ENCODE measurements at places on chromosomes 3 and 15.

- no peak for DNase-seq
Observed at GRCh38 chr3:132421832-132422231, 4.5 kb downstream of the DNAJC13 start.

GRCh38 chr15:71716990-71717389, 93.4 kb upstream of the NR2E3 start:
- no peak for DNase-seq

GRCh38 chr15:57832183-57832582, 125.7 kb downstream of the POLR2M start:
- no peak for DNase-seq

GRCh38 chr3:4350789-4351163, 47.6 kb downstream of the SETMAR start:
- no peak for DNase-seq

- peak; percentile 91 for DNase-seq
Observed at GRCh38 chr3:105527949-105528348, 161.2 kb downstream of the ALCAM start.

GRCh38 chr15:25943831-25944230, 80.7 kb upstream of the ATP10A start:
- DNase-seq = no peak

DNA sequence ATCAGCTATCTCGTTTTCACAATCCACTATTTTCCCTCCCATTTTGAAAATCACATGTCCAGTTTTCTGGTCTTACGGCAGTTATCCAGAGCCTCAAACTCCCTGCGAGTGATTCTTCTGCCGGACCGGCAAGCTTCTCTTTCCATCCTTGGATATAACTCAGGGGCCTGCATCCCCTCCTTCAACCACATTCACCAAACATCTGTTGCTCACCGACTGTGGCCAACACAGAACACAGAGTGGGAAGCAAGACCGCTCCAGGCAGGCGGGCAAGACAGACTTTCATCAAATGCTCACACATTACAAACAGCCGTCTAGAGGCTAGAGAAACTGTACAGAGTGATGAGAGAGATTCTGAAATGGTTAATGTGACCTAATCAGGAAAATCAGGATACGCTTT, 7.6 kb upstream of the SLC12A8 start:
- no peak for DNase-seq

DNA sequence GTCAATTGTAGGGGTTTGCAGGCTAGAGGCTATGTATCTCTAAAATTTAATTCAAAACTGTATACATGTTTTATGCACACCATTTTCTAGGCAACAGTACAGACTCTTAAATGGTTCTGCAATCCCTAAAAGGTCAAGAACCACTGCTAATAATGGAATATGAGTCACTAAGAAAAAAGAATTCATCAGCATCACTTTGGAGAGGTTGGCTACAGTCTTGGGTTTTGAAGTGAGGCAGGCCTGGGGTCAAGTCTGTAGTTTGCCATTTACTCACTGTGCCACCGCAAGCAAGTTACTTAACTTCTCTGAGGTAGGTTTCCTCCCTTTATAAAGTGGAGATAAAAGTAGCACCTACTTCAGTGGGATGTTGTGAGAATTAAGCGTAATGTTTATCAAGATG, 33.7 kb downstream of the THRB start:
- DNase-seq = no peak

GRCh38 chr15:79943820-79944219, 27.2 kb downstream of the BCL2A1 start:
- DNase-seq = no peak

DNA sequence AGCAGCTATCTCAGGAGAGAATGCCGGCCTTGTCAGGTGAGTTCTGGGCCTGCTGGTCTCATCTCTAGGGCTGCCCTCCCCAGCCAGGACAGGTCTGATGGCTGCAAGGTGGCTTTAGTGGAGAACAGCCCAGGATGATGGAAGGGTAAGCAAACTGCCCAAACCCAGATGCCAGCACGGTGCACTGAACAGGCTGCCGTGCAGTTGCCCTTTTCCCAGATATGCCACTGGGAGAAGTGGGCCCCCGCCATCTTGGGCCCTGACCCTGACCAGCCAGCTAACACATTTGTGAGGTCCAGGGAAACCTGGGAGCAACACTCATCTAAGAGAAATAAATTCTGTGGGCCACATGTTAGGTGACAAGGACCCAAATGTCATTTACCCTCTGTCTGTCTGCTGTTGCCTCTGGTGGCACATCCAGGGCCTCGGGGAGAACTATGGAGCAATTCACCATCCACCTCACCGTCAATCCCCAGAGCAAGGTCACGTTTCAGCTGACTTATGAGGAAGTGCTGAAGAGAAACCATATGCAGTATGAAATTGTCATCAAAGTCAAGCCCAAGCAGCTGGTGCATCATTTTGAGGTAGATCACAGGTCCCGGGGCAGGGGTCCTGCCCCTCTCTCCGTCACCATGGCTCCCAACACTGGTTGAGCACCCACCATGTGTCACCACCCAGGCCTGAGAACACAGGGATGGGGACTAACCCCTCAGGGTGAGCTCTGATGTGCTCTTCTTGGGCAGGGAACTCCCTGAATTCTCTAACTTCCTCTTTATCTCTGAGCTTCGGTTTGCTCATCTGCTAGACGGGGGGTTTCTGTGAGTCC, 1.8 kb downstream of the ITIH1 start:
- DNase-seq = no peak

DNA sequence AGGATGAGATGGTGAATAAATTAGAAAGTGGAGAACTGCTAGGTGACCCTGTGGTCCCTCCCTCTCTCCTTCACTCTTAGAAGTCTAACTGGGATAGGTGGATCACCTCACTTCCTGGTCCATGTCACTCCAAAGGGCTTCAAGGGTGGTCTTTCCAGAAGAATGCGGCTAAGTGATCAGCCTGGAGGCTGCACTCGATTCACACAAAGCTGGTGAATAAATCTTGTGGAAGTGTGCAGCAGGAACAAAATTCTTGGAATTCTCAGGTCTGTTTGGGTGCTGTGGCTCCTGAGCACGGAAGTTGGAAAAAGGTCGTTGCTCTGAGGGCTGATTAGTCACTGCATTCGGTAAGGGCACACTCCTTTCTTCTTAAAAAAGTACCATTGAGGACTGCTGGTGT, 46.3 kb downstream of the GASK1A start:
- DNase-seq = no peak

DNA sequence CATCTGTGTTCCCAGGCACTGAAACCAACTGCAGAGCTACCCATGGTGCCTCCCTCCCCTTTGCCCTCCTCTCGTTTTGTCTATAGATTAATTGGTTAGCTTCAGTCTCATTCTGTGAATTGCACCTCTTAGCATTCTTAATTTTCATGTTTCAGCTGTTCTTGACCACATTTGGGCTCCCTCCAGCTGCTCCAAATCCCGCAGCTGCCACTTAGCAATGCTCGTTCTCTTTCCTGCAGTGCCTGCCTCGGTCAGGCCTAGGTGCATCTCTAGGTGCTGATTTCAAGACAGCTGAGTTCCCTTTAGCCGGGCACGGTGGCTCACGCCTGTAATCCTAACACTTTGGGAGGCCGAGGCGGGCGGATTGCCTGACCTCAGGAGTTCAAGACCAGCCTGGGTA, 47.0 kb upstream of the SMAD3 start:
- no peak for DNase-seq

GRCh38 chr3:17140670-17141505, 256.1 kb downstream of the PLCL2 start:
- no peak for DNase-seq

GRCh38 chr15:47184908-47185801, 532.1 kb upstream of the SEMA6D start:
- no peak for DNase-seq

- DNase-seq = no peak
Observed at GRCh38 chr3:43999728-44000319, 241.9 kb upstream of the TOPAZ1 start.

GRCh38 chr15:68375191-68375631, 56.8 kb downstream of the ITGA11 start:
- no peak for DNase-seq

DNA sequence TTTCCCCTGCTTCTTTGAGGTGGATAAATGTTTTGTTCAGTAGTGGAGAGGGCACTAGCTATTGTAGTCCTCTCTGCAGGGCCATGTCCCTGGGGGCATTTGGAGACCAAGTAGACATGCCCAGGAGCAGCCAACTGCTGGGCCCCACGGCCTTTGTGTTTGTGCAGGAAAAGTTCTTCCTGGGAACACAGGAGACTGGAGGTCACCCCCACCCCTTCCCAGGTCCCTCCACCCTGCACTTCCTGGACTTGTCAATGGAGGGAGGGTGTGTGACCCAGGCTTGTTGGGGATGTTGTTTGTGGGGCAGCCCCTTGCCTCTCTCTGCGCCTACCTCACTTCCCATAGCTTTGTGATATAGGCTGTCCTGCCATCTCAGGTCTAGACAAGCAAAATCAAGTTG, 317.0 kb upstream of the LRRFIP2 start:
- DNase-seq = no peak

DNA sequence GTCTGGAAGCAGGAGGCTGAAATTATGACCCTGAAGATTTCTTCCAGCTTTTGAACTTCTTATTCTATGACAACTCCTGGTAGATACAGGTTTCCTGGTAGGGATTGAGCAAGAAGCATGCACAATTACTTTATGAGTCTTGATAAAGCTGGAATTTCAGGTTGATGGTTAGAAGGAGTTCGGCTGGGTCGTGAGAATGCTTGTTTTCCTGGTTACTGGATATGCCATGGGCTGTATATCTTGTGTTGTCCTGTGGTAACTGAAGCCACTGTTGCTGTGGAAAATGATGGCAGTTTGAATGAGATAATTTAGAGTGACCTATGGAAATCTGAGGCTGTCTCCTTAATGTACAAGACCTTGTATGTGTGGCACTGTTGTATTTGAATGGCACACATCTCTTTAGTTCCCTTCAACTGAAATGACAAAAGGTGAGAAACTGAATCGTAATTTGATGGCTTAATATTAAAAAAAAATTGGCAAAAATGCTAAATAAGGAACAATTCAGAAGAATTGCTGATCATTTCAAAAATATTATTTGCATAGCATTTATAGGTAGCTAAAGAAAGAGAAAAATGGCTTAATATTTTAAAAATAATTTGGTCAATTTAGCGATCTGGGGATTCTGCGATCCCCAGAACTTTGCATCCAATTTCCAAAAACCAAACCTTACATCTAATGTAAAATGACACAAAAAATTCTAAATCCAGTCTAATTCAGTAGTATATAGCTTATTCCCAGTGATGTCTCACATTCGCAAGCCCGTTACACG, 1.1 kb upstream of the UBE2E1 start:
- no peak for DNase-seq

DNA sequence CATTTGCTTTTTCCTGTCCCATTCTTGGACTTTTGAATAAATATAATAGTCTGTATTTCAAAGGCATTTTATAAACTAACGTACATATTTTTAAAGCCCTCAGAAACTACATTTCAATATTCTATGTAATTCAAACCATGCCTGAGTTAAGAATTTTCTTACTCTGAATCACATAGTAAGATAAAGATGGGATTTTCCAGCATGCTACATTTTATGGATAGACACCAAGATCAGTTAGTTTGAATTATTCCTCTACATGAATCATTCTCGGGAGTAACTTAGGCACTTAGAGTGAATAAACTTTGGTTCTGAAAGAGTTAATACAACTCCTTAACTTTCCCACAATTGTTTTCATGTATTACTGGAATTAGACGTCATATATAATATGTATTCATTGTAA, 713.3 kb upstream of the CBLB start:
- no peak for DNase-seq

DNA sequence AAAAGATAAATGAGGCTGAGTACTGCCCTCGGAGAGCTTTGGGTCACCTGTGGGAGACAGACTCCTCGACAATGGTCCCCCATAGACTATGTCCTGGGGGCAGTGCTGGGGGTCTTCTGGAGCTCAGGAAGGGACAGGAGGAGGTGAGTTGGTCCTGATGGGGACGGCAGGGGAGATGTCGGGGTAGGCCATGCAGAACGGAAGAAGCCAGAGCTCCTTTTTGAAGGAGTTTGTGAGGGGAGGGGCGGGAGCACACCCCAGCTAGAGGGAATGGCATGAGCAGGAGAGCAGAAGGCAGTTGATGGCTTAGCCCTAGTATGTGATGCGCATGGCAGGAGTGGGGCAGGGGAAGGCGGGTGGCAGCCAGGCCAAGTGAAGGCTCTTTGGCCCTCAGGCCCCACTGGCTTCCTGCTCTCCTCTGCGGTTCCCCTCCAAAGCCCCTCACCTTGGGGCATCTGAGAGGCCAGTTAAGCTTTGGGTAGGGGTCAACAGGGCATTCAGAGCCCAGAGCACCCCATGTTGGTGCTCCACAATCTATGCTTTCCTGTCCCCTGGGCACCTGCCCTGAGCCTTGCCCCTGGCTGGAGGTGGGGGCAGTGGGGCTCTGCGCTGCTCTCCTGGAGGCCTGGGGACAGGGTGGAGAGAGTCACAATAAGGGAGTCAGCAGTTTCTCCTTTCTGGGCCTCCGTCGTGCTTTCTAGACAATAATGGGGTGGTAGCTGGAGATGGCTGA, 179.3 kb downstream of the SMAD6 start:
- no peak for DNase-seq
